ENCODE measurements at places on chromosomes 16 and 17.

DNA sequence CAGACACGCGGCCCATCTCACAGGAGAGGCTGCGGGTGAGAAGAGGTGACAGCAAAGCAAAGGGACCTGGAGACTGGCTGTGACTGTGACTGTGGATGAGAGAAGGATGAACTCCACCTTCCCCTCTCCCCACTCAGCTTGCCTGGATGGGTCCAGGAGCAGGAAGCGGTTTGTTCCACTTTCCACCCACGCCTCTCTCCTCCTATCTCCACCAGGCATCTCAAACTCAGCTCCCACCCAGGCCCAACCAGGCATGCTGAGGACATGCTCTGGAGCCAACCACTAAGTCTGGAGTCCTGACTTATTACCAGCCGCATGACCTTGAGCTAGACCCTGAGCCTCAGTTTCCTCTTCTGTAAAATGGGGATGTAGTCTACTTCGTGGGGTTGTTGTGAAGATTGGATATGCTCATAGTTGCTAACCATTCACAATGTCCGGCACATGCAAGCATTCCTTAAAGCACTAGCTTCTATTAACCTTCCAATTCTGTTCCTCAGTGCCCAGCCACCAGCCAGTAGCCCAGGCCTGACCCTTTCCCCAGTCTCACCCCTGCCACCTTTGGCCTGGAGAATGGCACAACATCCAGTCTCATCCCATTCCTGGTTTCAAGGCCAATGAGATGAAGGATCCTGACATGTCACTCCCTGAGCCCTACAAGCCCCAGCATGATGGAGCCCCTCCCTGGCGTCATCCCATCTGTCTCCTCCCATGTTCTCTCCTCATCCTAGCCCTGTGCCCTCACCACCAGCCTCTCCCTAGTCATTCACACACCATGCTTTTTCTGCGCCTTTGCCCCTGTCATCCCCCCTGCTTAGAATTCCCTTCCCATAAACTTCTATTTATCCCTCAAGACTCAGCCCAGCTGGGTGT lies 2.3 kb downstream of the GAS2L2 start:
- DNase-seq = no peak

DNA sequence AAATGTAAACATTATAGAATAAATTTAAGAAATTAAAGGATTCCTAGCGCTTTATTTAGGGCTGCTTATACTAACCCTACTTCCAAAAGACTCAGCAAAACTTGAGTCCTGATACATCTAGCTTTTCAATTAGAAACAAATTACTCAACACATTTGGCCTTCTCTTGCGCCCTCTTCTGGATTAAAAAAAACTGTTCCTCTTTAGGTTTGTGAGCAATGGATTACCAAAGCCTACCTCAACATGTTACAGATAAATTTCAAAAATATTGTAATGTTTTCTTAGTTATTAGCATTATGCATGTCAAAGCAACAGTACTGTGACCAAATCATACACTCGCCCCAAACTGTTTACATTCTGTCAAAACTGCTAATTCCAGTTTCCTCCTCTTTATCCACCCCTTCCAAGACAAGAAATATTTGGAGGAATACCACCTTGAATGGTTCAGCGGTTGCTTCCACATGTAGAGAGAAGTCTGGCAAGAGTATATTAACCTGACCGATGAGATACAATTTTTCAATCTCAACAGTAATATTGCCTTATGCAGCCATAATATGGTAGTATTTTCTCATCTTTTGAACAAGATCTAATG lies 2.7 kb downstream of the NUFIP2 start:
- no peak for DNase-seq

DNA sequence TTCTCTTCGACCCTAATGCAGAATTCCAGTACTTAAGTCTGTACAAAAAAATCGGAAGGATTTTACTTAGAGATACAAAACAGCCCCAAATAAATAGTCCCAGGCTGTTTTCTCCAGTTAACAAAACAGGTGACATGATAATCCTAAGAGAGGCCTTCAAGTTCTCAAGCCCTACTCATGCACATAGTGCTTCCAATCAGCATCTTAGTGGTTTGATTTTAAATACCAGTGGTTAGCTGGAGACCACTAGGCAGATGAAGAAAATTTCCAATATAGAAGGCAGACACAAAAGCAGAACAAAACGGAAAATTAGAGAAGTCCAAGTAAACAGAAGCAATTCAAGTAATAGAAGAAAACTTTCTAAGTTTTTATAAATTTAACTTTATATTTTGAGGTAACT lies 5.2 kb upstream of the OR4D2 start:
- no peak for DNase-seq

- peak; percentile 26 for DNase-seq
Measured at GRCh38 chr16:84062734-84063640, 20.4 kb upstream of the SLC38A8 start.

GRCh38 chr16:88050952-88051660 lies 99.9 kb downstream of the BANP start:
- no peak for DNase-seq

DNA sequence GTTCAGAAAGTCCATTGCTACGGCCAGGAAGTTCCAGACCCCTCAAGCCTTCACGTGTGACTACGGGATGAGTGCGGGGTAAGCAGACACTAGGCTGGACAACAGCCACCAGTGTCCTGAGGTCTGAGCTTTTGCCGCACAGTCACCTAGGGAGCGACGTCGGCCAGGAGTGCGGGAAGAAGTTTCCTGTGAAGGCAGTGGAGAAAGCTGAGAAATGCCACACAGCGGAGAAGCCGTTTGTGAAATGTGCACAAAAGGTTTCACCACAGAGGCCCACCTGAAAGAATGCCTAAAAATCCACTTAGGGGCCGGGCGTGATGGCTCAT lies 47.4 kb downstream of the SHCBP1 start:
- no peak for DNase-seq

- peak; percentile 65 for DNase-seq
Measured at GRCh38 chr17:80252871-80253270, 7.8 kb upstream of the RNF213 start.

DNA sequence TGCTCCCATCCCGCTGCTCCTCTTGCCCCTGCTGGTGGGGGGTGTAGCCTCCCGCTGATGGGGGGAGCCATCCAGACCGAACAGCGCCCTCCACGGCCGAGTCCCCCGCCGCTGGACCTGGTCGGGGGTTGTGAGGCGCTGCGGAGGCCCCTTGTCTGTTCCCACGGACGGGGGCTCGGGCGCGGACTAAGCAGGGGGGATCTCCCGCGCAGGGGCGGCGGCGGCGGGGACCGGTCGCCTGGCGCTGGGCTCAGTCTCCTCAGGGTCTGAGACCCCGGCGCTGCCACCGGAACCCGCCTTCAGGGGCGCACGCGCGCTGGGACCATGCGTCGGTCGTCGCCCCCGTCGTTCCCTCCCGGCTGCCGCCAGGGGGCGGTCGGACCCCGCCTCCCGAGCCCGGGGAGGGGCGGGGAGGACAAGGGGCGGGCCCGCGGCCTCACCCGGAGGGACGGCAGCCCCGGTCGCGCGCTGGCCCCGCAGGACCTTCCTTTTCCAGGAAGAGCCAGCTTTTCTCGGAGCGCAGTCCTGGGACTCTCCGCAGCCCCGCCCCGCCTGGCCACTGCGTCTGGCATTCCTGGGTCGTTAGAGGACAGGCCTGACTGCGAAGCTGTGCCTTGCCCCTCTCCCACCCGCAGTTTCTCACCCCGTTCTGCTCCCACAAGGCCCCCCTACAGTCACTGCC lies 6.3 kb upstream of the IL32 start:
- DNase-seq = peak; percentile 70

- no peak for DNase-seq
Measured at GRCh38 chr16:67674851-67675578, 8.4 kb downstream of the C16orf86 start.

- no peak for DNase-seq
Measured at GRCh38 chr17:57482657-57483056, 226.3 kb downstream of the MSI2 start.

GRCh38 chr16:51939378-51939871 lies 607.5 kb downstream of the TOX3 start:
- no peak for DNase-seq

GRCh38 chr16:83118365-83118764 lies 491.6 kb downstream of the CDH13 start:
- no peak for DNase-seq

- no peak for DNase-seq
Measured at GRCh38 chr17:10121971-10122707, 76.3 kb downstream of the GAS7 start.

DNA sequence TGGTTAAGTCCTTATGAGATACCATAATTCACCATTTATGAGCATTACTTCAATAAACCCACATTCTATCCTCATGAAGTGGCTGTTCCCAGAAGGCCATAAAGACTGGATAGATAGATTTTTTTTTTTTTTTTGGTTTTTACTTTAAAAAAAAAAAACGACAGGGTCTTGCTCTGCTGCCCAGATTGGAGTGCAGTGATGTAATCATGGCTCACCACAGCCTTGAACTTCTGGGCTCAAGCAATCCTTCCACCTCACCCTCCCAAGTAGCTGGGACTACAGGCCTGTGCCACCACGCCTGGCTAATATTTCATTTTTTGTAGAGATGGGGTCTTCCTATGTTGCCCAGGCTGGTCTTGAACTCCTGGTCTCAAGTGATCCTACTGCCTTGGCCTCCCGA lies 102.3 kb downstream of the XYLT1 start:
- DNase-seq = no peak

- DNase-seq = no peak
Measured at GRCh38 chr16:88871349-88871702, 4.9 kb upstream of the PABPN1L start.

GRCh38 chr17:67469208-67469980 lies 92.3 kb downstream of the PITPNC1 start:
- no peak for DNase-seq

GRCh38 chr17:44272321-44272951 lies 4.5 kb upstream of the SLC4A1 start:
- no peak for DNase-seq

DNA sequence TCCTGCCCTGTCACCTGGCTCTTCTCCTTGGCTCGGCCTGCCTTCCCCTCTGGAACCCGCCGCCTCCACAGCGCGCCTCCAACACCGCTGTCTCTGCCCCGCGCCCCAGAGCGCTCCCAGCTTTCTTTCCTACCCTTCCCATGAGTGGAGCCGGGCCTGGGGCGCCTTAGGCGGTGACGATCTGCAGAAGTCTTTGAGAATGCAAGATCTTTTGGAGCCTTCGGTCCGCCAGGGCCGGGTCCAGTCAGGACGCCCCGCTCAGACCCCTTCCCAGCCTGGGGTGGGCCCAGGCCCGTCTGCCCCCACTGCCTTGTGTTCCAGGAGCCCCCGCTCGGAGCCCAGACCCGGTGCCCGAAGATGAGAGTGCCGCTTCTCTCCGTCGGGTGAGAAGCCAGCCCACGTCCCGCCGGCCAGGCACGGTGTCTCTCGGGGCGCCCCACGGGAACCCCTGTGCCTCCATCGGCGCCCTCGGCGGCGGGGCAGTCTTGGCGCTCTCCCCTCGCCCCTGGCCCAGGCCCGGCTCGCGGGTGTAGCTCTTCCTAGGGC lies 40.0 kb downstream of the MRM1 start:
- no peak for DNase-seq

DNA sequence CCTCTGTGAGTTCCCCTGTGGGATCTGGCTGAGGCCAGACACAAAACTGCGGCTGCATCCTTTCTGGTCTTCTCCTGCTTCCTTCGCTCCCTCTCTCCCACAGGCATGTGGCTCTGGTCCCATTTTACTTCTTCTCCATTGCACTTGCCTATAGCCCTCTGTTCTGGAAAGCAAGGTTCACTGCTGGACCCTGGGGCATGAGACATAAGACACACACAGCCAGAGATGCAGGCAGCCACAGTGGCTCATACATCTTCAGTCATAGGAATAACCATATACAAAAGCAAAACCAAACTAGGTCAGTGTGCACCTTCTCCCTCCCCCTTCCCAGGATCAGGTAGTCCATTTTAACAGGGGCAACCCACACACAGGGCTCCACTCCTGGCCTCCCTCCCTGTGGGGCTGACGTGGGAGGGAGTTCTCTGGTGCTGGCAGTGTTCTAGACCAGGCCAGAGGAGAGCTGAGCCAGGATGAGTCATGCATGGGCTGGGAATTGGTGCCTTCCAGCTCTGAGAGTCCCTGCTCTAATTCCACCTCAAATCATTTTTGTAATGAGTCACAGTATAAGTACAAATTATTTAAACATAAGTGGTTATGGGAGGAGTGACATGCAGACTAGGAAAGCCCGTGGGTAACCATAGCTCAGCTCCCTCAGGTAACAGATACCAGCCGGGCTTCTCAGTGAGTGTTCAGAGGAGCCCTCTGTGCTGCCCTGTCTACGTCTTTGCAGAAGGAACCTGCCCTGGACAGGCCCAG lies 58.0 kb downstream of the ASIC2 start:
- DNase-seq = no peak

DNA sequence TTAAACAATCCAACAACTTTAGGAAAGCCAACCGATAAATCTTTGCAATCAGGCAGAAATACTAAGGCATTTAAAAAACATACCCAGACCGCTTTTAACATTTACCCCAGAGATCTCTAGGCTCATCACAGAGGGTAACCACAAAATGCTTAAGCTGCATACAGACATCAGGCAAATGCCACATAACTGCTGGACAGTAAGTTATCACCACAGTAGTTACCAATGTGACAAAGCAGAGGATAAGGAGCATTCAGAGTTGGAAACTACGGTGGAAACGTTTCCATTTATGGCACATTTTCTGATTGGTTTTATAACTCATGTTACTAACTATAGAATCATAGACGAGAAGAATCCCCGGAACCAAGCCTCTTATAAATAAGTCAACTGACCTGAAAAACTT lies 77.5 kb downstream of the KANSL1 start:
- no peak for DNase-seq

Data from activated CD8-positive, alpha-beta memory T cell treated with anti-CD3 and anti-CD28 coated beads for 48 hours (primary cell).